ENCODE measurements at places on chromosomes 16 and 17.

- DNase-seq, result no peak
Measured at GRCh38 chr17:1975573-1975972, 49.6 kb downstream of the RTN4RL1 start.

- no peak for DNase-seq
Measured at GRCh38 chr17:37225465-37225864, 150.3 kb upstream of the C17orf78 start.

- no peak for DNase-seq
Measured at GRCh38 chr17:66330646-66331037, 28.2 kb downstream of the PRKCA start.

GRCh38 chr17:44132275-44132821 lies 8.9 kb upstream of the HDAC5 start:
- no peak for DNase-seq
